ENCODE measurements at places on chromosomes 16 and 17. TPM values are rescaled to one million over a fixed set of nuclear protein-coding genes. Genes with fewer than 3 reads are reported as not detected.

DNA sequence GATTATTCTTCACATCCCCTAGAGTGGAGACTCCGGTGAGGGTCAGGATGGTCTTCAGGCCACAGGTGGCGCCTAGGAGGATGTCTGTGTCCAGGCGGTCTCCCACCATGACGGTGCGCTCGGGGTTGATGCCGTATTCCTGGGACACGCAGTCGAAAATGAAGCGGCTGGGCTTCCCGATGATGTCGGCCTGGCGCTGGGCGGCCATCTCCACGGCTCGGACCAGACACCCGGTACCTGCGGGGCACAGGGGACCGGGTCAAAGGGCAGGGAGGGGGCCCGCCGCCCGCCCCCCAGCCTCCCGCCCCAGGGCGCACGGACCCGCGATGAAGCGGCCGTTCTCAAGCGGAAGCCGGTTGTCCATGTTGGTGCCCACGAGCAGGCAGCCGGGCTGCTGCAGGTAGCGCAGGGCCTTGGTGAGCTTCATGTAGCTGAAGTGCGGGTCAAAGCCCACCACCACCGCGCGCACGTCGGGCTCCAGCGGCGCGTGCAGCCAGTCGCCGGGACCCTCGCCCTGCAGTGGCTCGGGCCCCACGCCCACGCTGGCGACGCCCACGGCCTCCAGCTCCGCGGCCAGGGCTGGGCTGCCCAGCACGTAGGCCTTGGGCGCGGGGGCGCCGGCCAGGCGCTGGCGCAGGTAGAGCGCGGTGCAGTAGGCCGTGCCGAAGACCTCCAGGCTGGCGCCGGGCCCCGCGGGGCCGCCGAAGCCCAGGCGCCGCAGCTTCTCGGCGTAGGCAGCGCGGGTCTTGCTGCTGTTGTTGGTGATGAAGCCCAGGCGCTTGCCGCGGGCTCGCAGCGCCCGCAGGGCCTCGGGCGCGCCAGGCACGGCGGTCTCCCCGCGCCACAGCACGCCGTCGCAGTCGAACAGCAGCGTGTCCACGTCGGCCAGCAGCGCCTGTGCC is 572 bp downstream of the PGP start:
- DNase-seq, result peak; percentile 14

KRTAP4-1 gene
- not detected for total RNA-seq

- no peak for DNase-seq
These were observed 185.4 kb upstream of the ZFHX3 start for GRCh38 chr16:73233329-73233765.

FLYWCH2 gene
- total RNA-seq, result 62.5 TPM

DNA sequence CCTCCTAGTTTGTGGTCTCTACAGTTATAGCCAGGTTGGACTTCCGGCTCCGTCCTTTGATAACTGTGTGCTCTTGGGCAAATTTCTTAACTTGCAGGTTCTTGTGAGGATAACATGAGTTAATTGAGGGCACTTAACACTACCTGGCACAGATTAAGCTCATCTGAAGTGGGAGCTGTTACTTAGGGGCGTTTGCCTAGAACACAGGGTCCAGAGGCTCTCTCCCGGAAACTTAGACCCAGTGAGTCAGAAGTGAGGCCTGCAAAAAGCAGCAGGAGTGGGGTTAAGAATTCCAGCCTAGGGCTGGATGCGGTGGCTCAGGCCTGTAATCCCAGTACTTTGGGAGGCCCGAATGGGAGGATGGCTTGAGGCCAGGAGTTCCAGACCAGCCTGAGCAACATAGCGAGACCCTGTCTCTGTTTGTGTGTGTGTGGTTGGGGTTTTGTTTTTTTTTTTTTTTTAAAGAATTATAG is 1.4 kb downstream of the MVP start:
- DNase-seq, result peak; percentile 81

DNA sequence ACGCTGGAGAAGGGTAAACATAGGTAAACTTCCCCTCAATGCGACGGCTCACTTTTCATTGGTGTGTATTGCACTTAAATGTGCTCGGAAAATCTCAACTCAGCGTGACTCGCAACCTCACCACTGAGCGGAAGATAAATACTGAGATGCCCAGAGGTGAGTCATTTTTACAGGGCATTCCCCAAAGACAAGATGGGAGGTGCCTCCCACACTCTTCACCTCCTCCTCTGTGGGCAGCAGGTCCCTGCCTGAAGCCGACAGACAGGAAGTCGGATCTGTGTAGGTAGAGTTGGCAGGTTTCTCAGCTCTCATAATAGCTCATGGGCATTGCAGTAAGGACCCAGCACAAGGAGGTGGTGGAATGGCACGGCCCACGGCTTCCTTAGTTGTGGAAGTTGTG is 274.6 kb upstream of the HSBP1 start:
- no peak for DNase-seq

- DNase-seq, result peak; percentile 95
These were observed 280.2 kb downstream of the SEC14L1 start for GRCh38 chr17:77420804-77421629.

DNA sequence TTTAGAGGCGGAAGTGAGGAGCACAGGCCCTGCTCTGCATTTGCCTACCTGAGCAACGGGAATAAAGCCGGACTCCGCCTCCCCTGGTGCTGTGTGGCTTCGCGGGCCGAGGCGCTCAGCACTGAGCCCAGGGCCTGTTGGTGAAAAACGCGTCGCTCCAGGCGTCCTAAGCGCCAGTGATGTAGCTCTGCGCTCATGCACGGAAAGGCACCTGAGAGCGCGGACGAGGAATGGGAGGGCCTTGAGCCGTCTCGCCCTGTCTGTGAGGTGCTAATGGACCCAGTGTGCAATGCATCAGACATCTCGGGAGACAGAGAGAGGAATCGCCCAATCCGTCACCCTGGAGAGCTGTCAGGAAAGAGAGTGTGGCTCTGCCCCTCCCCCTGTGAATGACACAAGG is 17.2 kb upstream of the ATP2A3 start:
- no peak for DNase-seq

DNA sequence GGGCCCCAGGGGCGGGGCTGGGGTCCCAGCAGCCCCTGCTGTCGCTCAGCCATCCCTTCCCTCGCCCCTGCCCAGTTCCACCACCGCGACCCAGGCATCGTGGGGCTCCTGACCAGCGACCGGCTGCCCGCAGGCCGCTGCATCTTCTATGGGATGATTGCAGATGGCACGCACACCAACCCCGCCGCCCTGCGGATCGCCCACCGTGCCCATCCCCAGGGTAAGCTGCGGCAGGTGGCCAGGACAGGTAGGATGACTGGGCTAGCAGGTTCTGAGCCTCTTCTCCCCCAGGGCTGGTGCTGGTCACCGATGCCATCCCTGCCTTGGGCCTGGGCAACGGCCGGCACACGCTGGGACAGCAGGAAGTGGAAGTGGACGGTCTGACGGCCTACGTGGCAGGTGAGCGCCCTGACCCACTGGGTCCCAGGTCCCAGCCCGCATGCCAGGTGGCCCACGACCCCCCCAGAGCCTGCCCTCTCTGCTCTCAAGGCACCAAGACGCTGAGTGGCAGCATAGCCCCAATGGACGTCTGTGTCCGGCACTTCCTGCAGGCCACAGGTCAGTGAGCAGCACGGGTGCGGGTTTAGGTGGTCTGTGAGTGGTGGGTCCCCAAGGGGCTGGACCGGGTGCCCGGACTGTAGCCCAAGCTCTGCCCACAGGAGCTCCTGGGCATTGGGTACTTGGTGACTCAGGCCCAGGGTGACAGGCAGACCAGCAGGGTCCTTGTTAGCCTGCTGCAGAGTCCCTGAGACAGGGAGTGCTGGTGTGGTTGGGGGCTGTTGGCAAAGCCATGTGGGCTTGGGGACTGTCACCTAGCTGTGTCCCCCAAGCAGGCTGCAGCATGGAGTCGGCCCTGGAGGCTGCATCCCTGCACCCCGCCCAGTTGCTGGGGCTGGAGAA is 2.8 kb downstream of the CEMP1 start:
- DNase-seq, result no peak

- peak; percentile 16 for DNase-seq
These were observed 1.0 kb upstream of the SDK2 start for GRCh38 chr17:73645050-73645871.

- DNase-seq, result no peak
These were observed 132.6 kb upstream of the CACNG5 start for GRCh38 chr17:66702106-66702936.

GRCh38 chr16:86846136-86846535 is 267.8 kb downstream of the FOXL1 start:
- DNase-seq, result no peak

GRCh38 chr16:2774161-2774891 is 2.8 kb downstream of the ELOB start:
- DNase-seq, result no peak

All from fibroblast of villous mesenchyme (primary cell).